ENCODE measurements at places on chromosomes 12 and 14.
A peak's percentile ranks its signal among the peaks of the same experiment; 100 is the strongest.

DNA sequence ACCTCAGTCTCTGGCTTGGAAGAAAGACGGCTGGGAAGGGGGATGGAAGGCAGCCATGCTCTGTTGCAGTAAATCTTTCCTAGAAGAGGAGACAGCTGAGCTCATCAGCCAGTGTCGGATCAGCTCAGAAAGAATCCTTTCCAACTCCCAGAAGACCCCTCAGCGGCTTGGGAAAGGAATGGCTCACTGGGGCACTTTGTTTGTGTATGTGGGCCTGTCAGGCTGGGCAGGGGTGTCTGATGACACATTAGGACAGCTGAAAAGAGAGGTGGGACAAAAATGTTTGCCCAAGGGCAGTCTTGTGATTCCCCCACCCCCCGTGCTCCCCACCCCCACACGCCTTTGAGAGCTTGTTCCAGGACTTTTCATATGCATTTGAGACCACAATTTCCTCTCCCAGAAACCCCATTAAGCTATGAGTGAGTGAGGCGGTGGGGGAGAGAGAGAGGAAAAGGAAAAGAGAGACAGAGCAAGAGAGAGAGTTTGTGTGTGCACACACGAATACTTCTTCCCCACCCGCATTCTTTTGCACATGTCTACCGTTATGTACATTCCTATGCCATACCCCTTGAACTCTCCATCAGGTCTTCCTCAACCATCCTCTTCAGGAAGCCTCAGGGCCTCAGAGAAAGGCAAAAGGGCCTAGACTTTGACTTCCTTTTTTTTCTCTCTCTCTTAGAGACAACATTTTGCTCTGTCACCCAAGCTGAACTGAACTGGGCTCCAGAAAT lies 198.9 kb downstream of the ZFP36L1 start:
- DNase-seq, result no peak

DNA sequence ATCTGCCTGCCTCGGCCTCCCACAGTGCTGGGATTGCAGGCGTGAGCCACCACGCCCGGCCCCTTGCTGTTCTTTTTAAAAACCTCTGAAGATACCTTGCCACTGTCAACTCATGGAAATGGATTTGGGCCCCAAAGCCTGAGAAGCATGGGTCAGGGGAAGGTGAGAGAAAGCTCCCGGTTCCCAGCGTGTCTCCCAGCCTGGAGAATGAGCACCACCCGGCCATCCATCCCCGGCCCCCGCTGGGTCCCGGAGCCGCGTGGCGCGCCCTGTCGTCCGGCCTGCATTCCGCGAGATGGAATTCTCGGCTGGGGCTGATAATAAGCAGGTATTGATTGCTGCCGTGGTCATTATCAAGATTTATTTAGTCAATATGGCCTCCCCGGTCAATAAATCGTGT lies 126.5 kb upstream of the MYL2 start:
- DNase-seq, result peak; percentile 55

DNA sequence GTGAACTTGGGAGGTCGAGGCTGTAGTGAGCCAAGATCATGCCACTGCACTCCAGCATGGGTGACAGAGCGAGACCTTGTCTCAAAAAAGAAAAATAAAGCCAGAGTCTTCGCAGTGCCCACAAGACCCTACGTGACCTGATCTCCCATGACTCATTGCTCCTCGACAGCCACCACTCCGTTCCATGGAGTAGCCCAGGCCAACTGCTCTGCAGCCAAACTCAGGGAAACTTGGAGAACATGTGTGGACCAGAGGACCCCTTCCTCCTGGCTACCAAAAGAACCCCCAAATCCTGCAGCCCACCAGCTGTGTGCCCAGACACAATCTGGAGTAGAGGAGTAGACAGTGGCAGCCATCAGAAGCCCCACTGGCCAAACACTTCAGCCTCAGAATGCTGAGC lies 32.1 kb upstream of the PPP2R5C start:
- DNase-seq, result no peak

- DNase-seq, result no peak
Measured at GRCh38 chr14:103825101-103825500, 22.3 kb downstream of the PPP1R13B start.

GRCh38 chr14:69819607-69820006 lies 22.6 kb upstream of the SLC10A1 start:
- DNase-seq, result no peak

DNA sequence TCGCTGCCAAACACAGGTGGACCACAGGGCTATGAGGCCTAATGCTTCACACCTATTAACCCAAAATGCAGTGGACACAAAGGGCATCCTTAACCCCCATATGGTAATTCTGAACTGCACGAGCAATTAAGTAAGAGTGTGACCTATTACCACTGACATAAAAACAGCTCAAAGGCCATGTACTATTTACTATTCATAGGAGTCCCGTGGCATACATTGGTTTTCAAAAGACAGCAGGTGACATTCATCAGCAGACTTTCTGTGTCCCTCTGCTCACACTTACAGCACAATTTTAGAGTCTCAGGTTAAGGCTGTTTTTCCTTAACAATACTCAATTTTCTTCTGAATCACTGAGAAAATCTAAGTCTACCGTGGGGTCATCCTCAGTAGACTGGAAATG lies 23.1 kb upstream of the TMCC3 start:
- no peak for DNase-seq

DNA sequence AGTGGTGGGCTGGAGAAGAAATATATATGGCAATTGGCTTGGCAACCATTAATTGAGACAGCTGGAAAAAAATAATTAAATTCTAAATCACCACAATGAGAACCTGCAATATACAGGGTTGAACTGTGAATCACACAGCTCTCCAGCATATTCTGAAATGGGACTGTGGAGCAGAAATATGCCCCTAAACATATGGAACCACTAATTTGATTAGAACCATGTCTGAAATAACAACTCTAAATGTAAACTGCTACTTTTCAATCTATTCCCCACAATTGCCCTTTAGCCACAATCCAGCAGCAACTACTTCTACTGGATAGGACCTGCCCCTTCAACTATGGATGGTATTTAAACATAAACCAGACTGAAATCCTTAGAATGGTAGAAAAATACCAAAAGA lies 330.4 kb downstream of the TRHDE start:
- no peak for DNase-seq

- DNase-seq, result peak; percentile 50
Measured at GRCh38 chr14:23704890-23705289, 68.7 kb downstream of the DHRS2 start.

GRCh38 chr12:52356762-52357580 lies 10.3 kb downstream of the KRT85 start:
- DNase-seq, result no peak

DNA sequence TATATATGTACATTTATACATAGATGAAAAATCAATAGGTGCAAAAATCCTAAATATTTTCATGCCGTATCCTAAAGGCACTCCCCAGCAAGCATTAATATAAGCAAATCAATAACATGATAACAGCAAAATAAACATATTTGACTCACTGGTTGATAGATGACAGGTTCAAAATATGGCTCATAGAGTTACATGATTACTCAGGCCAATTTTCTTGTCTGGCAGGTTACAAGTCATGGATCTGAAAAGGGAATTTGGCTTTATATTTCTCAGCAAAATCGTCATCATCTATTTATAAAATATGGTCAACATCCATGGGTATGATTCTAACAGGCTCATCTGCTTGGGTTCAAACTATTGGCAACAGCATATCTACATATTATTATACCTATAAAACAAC lies 34.9 kb upstream of the SYT1 start:
- no peak for DNase-seq

GRCh38 chr14:99880651-99881420 lies 87.6 kb downstream of the EML1 start:
- DNase-seq, result no peak

DNA sequence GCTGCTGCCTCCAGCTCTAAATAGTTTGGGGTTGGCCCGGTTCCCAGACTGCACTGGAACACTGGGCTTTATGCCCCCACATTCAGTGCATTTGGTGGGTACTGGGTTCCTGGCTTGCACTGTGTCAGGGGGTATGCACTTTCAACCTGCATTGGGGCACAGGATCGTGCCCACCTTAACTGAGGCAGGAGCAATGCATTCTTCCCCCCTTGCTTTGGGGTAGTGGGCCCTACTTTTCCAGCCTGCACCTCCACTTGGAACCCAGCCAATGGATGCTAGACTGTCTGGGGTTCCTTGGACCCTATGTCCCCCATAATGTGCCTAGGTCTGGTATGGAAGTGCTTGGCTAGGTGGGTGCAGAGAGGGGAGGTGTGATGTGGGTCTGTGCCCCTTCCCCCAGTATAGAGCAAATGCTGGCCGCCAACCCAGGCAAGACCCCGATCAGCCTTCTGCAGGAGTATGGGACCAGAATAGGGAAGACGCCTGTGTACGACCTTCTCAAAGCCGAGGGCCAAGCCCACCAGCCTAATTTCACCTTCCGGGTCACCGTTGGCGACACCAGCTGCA lies 615 bp downstream of the TARBP2 start:
- no peak for DNase-seq

GRCh38 chr12:48937170-48937569 lies 11.9 kb upstream of the FKBP11 start:
- DNase-seq, result peak; percentile 65

DNA sequence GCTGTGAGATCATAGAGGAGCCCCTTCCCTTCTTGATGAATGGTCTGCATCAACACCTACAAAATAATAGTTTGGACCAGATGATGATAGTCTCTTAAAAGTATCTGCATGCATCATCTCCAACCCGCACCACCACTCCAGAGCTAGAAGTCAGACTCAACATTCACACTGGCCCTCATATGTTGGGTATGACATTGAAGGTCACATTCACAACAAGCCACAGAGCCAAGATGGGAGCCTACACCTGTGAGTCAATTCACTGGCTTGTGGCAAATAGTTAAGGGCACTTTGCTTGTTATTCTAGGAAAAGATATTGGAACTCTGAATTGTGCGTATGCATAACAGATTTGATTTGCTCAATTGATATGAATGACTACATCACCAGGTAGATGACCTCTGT lies 1197.9 kb downstream of the VRK1 start:
- no peak for DNase-seq

- DNase-seq, result peak; percentile 78
Measured at GRCh38 chr14:20934148-20934762, 21.0 kb upstream of the RNASE2 start.

DNA sequence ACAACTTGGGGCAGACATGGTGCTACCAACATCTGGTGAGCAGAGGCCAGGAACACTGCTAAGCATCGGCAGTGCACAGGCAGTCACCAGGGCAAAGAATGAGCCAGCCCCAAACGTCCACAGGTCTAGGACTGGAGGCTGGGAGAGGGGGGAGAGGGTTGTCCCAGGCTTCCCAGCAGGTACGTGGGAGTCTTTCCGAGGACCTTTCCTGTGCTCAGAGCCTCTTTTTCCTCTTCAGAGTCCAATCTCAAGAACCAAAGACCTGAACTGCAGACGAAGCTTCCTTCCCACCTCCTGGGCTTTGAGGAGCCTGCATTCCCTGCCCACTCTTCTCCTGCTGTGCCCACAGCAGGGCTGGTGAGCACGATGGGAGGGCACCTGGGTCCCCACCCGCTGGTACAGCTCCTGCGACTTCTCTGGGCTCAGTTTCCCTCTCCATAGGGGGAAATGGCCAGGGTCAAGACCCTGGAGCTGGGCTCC lies 48.7 kb downstream of the DLK1 start:
- DNase-seq, result no peak

- no peak for DNase-seq
Measured at GRCh38 chr14:101088395-101088667, 184.8 kb upstream of the RTL1 start.

DNA sequence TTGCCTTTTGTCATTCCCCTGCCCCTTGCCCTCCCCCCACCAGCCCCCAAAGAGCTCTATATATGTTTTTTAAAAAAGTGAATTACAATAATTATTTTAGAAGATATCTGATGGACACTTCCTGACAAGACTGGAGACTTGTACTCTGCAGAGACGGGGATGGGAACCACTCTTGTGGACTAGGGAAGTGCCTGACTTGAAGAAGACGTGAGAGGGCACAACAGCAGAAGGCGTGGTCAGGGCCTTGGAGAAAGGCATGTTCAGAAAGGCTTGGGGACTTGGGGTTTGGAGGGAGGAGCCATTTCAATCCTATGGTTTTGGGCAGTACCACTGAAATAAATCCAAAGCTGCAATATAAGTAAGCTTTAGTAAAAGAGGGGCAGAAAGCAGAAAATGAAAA lies 154.7 kb downstream of the APAF1 start:
- no peak for DNase-seq

DNA sequence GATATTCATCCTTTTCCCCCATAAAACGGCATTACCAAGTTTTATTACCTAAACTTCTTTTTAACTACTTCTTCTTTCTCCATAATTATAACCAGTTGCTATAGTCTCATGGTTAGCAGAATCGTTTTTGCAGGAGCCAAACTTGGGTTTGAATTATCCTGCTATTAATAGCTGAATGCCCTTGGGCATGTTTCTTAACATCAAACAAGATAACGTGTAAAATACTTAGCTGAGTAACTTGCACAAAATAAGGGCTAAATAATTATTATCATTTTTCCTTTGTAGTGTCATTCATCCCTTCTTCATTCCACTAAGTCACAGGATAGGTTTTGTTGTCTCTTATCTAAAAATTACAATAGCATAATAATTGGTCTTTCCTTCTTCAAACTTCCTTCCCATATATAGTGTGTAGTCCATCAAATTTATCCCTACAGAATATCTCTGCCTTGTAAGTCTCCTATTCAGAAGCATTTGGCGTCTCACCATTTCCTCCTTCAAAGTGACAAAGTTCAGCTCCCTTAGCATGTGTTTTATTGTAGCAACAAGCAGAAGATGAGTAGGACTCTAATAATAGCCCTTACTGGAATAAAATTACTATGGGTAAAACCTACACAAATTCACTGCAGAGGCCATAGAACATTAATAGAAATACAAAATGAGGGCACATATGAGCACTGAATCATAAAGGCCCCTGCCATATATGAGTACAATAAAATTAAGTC lies 63.8 kb downstream of the FAR2 start:
- no peak for DNase-seq

- no peak for DNase-seq
Measured at GRCh38 chr12:5488626-5488955, 56.7 kb downstream of the NTF3 start.

- DNase-seq, result peak; percentile 56
Measured at GRCh38 chr12:91272461-91273063, 89.9 kb upstream of the DCN start.

Measured in mesendoderm (in vitro differentiated cells).